NCI-H2029 (cell line): ENCODE measurements at places on chromosomes 5 and 9.

DNA sequence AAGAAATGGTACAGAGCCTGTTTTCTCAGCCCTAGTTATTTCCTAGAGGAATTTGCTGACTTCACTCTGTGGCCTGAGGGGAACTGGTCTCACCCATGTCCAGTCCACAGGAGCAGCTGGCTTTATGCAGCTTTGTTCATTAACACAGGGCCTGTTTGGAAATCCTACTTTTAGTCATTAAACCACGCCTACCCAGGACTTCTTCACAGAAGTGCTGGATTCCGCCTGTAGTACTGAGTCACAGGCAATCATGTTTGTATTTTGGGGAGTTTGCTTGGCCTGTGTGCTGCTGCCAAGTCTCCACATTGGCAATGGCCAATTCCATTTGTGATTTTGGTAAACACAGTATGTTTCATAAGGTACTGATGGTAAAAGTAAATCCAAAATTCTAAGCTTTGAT is 52.8 kb downstream of the CTNND2 start:
- no peak for DNase-seq

GRCh38 chr9:99005651-99006050 is 61.9 kb downstream of the COL15A1 start:
- DNase-seq, result no peak

GRCh38 chr9:132003896-132004295 is 75.8 kb downstream of the MED27 start:
- DNase-seq, result no peak

DNA sequence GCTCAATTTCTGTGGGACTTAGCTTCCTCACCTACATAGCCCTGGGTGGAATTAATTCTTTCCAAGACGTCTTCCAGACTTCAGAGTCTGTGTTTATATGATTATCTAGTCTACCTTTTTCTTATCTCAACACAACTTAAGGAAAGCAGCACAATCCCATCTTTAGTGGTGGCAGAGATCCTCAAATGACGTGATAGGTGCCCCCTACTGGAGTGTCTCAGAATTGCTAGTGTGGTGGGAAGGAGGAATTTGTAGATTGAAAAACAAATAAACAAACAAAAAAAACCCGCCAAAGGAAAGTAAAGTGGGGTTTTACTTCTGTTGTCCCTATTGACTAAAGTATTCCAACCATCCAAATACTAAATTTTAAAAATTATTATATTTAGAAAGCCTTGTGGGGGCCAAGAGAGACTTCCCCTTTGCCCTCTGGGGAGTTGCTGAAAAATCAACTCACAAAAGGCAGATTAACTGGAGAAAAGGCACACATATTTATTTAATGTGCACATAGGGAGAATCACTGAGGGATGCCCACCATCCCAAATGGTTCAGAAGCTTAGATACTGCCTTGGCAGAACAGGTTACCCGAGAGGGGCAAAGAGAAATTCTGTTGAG is 283.3 kb downstream of the TMEM167A start:
- no peak for DNase-seq

DNA sequence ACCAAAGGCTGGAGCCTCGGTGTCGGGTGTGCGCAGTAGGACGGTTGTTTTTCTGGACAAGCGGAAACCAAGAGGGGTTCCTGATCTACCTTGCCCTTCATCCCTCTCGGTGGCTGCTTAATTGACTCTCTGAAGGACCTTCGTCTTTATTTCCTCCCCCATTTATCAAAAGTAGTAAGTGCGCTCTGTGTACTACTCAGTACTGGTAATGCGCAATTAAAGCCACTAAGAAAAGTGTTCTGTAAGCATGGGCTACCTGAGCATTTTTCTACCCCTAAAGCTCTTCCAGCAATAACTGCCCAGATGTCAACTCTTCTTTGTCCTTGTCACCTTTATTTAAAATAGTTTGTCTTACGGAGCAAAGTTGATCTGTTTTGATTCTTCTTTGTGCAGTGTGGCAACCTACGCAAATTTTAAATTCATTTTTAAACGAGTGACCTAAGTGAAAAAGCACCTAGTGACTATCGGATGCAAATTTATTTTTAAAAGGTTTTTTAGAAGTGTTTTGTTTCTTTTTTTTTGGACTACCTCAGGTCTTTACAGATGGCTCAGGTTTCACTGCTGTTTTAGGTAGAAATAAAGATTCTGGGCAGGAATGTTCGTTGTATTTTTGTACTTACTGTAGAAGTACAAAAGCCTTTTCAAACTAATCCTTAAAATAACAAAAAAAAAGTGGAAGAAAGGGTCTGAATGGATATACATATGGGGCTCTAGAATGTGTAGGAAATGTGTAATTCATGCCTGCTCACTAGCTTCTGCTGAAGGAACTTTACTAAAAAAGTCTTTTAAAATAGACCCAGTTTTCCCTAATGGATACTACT is 2.0 kb downstream of the JMY start:
- no peak for DNase-seq

- DNase-seq, result no peak
Measured at GRCh38 chr9:16867576-16868311, 2.7 kb downstream of the BNC2 start.

DNA sequence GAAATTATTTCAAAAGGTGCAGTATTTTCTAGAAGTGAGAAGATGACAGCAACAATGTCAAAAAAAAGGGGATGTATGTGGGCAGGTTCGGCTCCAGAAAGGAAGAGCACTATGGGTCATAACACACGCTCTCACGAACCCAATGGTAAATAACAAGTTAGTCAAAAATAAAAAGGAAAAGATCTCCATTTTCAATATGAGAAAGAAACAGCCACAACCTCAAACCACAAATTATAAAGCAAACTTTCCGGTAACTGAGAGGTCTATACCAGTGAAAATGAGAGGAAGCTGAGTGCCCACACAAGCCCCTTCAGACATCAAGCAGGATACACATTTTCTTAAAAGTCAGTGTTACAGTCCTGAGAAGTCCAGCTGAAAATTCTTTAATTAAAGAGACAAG is 398.5 kb upstream of the RPS23 start:
- DNase-seq, result no peak

DNA sequence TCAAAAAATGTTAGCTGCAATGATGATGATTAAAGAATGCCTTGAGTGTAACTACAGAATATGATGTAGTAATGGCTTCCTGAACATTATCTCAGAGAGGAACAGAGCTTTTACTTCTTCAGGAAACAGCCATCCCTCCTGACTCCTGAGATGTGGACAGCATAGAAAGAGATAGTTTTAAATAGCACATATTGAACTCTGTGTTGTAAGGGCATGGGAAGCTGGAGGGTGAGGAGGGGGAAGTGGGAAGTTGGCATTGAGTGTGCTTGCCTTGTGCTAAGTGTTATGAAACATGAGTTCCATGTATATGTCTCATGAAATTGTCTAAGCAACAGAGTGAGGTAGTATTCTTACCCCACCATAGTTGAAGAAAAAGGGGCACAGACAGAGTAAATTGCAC is 161.5 kb upstream of the SLC28A3 start:
- no peak for DNase-seq

GRCh38 chr9:91378695-91379127 is 17.0 kb upstream of the AUH start:
- no peak for DNase-seq

DNA sequence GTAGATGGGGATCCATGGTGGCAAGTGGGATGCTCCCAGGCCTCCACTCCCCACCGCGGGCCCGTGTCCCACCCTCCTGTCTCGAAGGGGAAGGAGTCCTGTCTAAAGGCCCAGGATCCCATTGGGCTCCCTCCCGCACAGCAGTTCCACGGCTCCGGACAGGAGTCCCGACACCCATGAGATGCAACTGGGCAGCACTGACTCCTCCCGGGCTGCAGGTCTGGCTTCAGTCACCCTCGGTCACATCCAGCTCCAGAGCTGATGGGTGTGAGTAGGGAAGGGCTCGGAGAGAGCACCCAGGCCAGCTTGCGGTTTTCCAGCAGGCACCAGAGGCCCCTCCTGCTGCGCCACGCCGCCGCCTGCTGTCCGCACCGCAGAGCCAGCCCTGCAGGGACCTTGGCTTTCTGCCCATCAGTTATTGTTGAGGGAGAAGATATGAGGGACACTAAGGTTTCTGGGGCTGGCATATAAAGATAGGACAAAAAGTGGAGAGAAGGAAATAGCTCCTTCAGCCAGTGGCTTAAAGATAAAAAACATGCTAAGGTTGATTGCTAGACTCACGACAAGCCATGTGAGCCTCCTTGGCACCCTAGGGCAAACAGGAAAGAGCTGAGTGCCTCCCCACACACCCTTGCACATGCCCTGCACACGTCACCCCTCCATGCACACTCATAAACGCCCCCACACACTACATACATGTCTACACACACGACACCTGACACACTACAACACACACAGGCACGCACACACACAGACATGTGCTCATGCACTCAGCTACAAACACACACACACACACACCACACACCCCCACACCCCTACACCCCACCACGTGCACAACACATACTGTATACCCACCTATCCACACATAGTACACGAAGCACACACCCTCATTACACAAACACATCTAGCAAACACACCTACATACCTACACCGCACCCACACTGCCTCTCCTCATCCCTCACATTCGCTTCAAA is 79.0 kb downstream of the AK8 start:
- no peak for DNase-seq

GRCh38 chr5:170546282-170546681 is 42.5 kb downstream of the KCNIP1 start:
- DNase-seq, result peak; percentile 50

DNA sequence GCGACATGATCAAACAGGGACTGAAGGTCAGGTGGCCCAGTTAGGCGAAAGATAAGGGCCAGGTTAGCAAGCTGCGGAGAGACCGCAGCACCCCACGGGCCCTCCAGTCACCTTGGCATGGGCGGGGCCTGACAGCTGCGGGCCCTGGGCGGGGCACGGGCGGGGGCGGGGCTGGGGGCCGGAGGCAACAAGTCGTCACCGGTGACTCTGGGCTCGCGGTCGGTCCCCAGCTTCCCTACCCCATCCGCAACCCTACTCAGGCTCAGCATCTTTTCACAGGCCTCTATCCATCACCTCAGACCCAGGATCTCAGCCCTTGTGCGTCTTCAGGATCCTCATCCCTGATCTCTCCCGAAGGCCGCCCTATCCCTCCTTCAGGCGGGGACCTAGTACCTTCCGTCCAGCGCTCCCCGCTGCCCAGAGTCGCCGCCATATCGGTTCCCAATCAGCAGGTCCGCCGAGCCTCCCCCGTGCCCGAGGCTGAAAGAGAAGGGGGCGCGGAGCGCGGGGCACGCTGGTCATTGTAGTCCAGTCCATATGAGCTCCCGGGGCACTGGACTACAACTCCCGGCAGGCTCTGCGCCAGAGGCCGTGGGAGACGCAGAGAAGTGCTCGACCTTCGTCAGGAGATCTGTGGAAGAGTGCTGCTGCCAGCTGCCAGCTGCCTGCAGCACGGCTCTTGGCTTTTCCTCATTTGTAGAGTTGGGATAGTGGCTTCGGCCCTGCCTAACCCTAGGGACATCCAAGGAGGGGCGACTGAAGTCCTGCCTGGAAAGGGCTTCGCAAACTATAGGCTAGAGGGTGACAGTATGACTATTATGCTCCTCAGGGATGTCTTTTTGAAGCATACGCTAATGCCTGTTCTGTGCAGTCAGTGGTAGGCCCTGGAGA is at the start of gene DNAJC18:
Gene DNAJC18 (minus strand): TSS at position 513 of the 891 bp plus-strand sequence. CDS start 80 bp downstream, at position 433.
- peak; percentile 87 for DNase-seq

- no peak for DNase-seq
Measured at GRCh38 chr5:4295663-4296339, 700.2 kb downstream of the IRX1 start.

DNA sequence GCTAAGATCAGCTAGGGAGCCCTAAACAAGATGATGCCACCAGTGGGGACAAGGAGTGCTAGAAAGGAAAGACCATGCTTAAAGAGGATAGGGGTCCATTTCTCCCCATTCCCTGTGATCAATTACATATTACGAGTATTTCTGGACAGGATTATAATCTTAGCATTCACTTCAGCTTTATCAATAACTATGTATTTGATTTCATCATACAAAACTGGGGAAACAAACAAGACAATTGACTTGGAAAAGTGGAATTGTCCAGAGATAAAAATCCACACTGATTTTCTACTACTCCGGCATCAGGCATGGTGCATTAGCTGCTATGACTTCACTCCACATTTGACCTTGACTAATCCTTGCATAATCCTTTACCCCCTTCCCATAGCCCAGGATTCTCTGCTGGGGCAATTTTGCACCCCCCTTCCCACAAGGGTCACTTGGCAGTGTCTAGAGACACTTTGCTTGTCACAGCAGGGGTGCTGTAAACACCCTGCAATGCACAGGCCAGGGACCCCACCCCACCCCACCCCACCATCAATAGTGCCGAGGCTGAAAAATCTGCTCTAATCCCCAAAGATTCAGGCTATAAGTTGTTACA is 29.9 kb upstream of the UBE2QL1 start:
- no peak for DNase-seq

DNA sequence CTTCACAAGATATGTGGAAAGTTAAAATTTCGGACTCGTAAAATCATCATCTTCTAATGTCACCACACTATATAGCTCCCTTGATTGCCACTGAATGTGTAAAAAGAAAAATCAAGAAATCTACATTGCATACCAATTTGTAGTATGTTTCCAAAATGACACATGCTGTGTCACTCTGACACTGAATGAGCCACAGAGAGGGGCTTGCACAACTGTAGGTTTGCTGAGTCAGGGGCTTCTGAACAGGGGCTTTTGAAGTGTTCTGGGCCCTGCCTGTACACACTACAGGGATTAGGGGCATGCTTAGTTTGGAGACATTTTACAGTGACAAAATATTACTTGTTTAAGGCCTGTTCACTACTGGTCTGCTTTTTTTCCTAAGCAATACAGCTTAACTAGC is 234.4 kb upstream of the GRAMD2B start:
- DNase-seq, result no peak

- no peak for DNase-seq
Measured at GRCh38 chr5:160467555-160468362, 46.1 kb downstream of the PTTG1 start.

- DNase-seq, result no peak
Measured at GRCh38 chr9:129665389-129665775, at the start of gene PRRX2. Gene PRRX2 (plus strand): TSS chr9:129665647. CDS start chr9:129665868, 221 bp downstream.

DNA sequence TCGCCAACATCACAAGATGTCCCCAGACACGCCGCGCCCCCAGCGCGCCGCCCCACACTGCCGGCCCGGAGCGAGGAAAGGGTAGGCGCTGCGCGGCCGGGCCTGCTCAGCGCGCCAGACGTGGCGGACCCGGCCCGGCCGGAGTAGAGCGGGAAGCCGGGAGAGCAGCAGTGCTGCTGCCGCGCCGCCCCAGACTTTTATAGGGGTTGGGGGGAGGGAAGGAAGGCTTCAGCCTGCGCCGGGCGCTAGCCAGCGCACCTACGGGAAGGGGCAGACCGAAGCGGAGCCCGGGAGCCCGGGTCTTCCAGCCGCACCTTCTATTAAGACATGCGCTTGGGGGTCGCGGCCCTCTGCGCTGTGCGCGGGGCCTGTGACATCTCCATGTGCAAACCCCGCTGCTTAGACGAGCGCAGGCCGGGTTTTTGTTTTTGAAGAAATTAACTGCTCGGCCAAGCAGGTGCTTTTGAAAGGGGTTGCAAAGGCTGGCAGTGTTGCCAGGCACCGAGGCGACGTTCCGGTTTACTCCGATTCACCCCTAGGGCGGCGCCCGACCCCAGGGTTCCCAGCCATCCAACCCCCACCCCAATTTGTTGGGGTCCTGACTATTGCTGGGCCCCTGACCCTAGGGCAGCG is 353 bp upstream of the PAX5 start:
- peak; percentile 69 for DNase-seq
